ENCODE measurements at places on chromosomes 1 and 21. TPM values are rescaled to one million over a fixed set of nuclear protein-coding genes. Genes with fewer than 3 reads are reported as not detected.

Gene SYT14
- 2.0 TPM for total RNA-seq

Gene DHX9
- 108 TPM for total RNA-seq

Gene GJA8
- total RNA-seq, result not detected

Gene C8A
- not detected for total RNA-seq

Gene HJV
- total RNA-seq, result not detected

Gene AK5
- total RNA-seq, result 77.0 TPM

Gene RGS8
- total RNA-seq, result 0.28 TPM

Gene PPIAL4G
- total RNA-seq, result not detected

Gene SMIM1
- total RNA-seq, result not detected

Gene RPE65
- not detected for total RNA-seq

Gene CD52
- total RNA-seq, result not detected

Gene HENMT1
- 4.2 TPM for total RNA-seq

Gene TNFAIP8L2
- total RNA-seq, result not detected
